ENCODE measurements at places on chromosomes 3 and 15. TPM values are rescaled to one million over a fixed set of nuclear protein-coding genes. Genes with fewer than 3 reads are reported as not detected.

Gene REC114
- total RNA-seq, result not detected

DNA sequence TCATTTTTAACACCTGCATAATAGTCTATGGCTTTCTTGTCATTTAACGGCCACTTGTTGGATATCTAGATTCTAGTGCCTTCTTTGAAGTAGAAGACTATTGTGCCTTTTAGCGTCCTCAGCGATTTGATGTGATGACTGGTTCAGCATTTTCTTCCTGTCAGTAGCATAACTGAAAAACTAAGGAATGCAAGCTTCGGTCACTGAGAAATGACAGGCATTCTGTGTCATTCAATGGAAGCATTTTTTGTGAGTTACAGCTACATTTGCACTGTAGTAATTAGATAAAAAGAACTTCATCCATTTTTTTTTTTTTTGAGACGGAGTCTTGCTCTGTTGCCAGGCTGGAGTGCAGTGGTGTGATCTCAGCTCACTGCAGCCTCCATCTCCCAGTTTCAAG is 10.3 kb downstream of the NEK11 start:
- no peak overlapping the region for H3K27ac ChIP-seq
- DNase-seq, result no peak
- peaks cover 18% of the 10 kb centered on the region for H3K4me1 ChIP-seq
- H3K27me3 ChIP-seq, result no peaks in the 10 kb centered on the region

DNA sequence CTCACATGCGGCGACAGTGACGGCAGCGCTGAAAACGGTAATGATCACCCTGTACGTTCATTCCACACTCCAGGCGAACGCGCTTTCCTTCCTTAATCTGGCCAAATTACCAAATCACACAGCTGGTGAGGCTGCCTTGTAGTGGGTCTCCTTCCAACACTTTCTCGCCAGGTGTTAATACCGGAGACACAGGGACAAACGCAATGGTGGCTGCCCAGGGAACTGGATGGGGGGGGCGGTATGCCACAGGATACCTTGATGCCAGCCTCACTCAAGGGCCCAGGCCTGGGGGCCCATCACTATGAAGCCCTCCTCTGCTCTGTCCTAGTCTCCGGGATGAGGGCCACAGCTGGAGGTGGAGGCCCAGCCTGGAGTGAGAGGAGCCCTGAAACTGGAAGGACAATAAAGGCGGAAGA is 1.4 kb upstream of the CAMK2N2 start:
- peaks cover 10% of the 10 kb centered on the region for H3K36me3 ChIP-seq
- no peak for DNase-seq
- H3K27me3 ChIP-seq, result peaks cover 46% of the 10 kb centered on the region
- peak overlapping the region; percentile 77 for H3K4me3 ChIP-seq
- H3K4me1 ChIP-seq, result peaks cover 21% of the 10 kb centered on the region
- no peak overlapping the region for H3K27ac ChIP-seq

DNA sequence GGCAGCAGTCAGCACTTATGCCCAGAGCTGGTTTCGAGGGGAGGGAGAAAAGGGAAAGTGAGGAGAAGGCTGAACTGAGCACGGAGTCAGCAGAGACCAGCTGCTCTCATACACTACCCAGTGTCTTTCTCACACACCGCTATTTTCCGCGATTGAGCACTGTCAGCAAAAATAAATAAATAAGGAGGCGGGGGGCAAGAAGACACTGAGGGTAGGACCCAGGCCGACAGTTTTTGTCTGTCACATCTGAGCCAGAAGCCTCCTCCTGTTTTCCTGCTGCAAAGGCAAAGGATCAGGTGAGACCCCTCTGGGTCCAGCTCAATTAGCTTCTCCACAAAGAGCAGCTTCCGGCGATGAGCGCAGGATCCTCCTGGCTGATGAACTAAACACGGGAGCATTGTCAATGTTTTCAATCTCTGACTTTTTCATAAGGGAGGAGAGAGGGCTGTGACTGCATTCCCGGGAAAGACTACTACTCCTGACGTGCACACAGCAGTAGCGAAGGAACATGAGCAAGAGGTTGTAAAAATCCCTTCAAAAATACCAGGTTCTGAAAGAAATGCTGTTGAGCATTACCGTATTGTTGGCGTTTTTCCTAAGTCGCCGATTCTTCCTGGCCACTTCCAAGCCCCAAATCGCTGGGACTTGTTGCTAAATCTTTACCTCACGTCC is 1.3 kb downstream of the FRMD5 start:
- peaks cover 20% of the 10 kb centered on the region for H3K4me1 ChIP-seq
- H3K27ac ChIP-seq, result no peak overlapping the region
- H3K27me3 ChIP-seq, result peaks cover 68% of the 10 kb centered on the region
- H3K4me3 ChIP-seq, result peak overlapping the region; percentile 94
- H3K36me3 ChIP-seq, result no peaks in the 10 kb centered on the region

DNA sequence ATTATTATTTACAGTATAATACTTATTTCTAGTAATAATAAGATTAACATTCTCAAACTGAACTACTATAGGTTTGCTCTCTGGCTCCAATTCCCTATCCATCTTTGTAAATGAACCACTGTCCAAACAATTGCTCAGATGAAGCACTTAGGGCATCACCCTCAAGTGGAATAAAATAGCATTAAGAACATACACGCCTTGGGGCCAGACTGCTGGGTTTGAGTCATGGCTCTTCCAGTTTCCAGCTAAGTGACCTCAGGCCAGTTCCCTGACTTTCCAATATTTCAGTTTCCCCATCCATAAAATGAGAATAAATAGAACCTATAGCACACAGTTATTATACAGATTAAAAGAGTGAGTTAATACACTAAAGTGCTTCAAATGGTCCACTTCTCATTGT is 507.2 kb downstream of the MAGI1 start:
- DNase-seq, result no peak
- no peak overlapping the region for H3K27ac ChIP-seq
- H3K27me3 ChIP-seq, result no peaks in the 10 kb centered on the region
- no peak overlapping the region for H3K4me3 ChIP-seq
- no peaks in the 10 kb centered on the region for H3K36me3 ChIP-seq
- H3K4me1 ChIP-seq, result no peaks in the 10 kb centered on the region

Gene CD200
- total RNA-seq, result 27.4 TPM

- H3K27me3 ChIP-seq, result no peaks in the 10 kb centered on the region
- peaks cover 40% of the 10 kb centered on the region for H3K4me1 ChIP-seq
- DNase-seq, result no peak
- no peaks in the 10 kb centered on the region for H3K36me3 ChIP-seq
- H3K27ac ChIP-seq, result peak overlapping the region; percentile 59
Observed at GRCh38 chr15:56963710-56964109, 45.3 kb downstream of the TCF12 start.

GRCh38 chr15:68465861-68466560 is 34.0 kb upstream of the ITGA11 start:
- H3K36me3 ChIP-seq, result no peaks in the 10 kb centered on the region
- H3K4me1 ChIP-seq, result no peaks in the 10 kb centered on the region
- no peak overlapping the region for H3K4me3 ChIP-seq
- no peak overlapping the region for H3K27ac ChIP-seq
